ENCODE measurements at places on chromosomes 4 and X. TPM values are rescaled to one million over a fixed set of nuclear protein-coding genes. Genes with fewer than 3 reads are reported as not detected.

- no peak for DNase-seq
These were observed 106.0 kb upstream of the PLAC1 start for GRCh38 chrX:134764202-134764785.

DNA sequence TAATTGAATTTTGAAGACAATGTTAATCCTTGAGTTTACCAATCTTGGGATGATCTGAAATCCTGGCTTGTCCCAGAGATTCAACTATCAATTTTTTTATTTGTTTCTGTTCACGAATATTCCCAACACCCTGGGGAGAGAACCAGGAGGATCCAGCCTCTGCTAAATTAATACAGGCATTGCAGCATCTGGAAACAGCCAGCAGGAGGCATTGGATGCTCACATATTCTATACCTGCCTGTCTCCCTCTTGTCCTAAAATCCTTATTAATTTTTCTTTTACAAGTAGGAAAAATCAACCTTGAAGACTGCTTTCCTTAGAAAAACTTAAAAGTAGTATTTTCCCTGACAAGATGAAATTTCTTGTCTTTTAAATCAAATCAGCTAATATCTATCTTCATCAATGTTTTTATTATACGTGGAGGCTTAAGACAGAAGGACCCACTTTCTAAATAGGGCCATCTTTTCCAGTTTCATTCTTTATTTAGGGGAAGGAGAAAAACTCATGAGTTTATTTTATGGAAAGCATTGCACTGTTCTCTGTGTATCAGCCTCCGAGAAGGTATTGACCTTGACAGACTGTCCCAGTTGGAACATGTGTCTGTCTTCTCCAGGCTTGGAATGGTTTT is 102.4 kb downstream of the CLNK start:
- no peak for DNase-seq

GRCh38 chr4:141467225-141467624 is 169.2 kb upstream of the IL15 start:
- DNase-seq, result no peak

- DNase-seq, result no peak
These were observed 104.4 kb downstream of the CXCL13 start for GRCh38 chr4:77710059-77710458.

- DNase-seq, result no peak
These were observed 196.8 kb upstream of the FAT1 start for GRCh38 chr4:186920483-186920882.

DNA sequence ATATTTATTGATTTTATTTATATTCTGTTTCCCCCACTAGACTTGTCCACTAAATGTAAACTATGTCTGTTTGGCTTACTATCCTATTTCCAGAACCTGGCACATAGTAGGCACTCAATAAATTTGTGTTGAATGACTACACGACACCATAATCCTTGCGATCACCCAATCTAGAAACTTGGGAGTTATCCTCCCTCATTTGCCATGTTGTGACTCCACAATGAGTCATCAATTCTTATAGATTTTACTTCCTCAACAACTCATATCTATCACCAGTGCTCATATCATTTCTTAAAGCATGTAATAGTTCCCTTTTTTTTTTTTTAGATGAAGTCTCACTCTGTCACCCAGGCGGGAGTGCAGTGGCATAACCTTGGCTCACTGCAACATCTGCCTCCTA is 39.9 kb upstream of the VAMP7 start:
- no peak for DNase-seq

DNA sequence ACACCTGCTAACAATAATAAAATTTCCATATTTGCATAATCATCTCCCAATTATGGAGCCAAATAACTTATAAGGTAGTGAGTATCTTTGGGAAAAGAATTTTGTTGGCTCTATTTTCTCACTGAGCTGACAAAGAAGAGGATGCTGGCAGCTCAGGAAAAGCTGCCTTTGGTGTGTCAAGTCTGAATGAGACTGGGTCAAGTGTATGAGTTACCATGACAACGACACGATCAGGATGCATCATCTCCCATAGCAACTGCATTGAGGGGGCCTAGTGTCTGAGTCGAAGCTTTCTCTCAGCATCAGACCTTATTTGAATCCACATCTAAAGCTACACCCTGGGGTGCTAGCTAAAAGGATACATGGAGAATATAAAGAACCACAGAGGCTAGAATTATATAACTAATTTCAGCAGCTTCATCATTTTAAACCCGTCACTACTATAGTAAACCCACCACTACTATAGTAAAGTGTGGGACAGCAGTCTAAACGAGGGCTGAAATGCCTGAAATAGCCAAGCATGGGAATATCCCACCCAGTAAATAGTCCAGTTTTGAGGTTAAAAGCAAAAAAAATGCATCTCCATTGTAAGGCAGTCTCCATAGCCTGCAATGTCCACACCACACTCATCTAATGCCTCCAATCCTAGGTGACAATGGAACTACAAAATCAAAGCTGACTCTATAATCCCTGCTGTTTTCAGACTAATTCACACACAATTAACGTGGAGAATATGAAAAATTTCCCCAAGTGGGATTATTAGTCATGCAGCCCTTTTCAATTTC is 16.0 kb downstream of the GSPT2 start:
- no peak for DNase-seq

DNA sequence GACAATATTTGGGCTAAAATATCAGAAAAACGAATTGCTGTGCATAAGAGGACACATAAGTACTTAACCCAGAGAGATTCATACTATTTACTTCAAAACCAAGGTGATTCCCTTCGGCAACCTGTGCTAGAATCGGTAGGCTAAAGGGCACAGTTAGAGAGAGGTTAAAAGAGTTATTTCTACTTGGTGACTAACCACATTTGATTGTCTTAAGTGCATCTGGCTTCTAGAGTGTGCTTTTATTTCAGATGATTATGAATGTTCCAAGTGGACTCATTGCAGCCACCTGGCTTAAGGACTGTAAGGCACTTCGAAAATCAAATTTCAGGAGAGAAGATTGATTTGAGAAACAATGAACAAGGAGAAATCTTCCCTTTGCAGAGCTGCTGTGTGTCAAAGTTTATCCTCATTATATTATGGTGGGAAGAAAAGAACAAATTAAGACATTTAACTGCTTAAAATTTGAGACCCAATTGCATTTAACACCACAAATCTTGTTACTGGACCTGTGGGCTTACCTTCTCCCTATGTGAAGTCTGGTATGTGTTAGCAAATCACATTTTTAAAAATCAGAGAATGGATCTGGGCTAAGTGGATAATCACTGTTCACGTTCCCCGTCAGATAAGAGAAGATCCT is 34.0 kb downstream of the PHOX2B start:
- DNase-seq, result no peak

GRCh38 chrX:29488919-29489318 is 726.4 kb upstream of the MAGEB2 start:
- DNase-seq, result no peak

DNA sequence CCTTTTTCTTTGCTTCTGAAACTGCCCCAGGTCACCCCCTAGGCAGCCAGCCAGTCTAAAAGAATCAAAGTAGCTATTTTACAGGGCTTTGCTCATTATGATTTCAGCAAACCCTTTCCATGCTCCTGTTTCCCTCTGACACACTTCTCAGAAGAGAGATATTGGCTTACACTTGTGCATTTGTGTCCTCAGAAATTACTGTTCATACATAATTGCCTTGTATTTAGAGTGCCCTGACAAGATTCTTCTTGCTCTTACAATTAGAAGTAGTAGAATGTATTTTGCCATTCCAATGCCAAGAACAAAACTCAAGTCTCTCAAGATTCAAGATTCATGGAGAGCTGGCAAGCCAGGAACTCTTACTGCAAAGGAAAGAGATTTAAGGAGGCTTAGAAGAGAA is 531.0 kb upstream of the ZFP42 start:
- DNase-seq, result no peak

- no peak for DNase-seq
These were observed 57.9 kb downstream of the CFAP299 start for GRCh38 chr4:80393246-80393969.

The SMIM31 gene
- total RNA-seq, result not detected

The SAP30 gene
- 21.1 TPM for total RNA-seq

The RNF128 gene
- total RNA-seq, result 0.99 TPM

The IBSP gene
- not detected for total RNA-seq

The APLN gene
- total RNA-seq, result 2.6 TPM

The HMGN5 gene
- 22.5 TPM for total RNA-seq

The ADGRL3 gene
- 9.7 TPM for total RNA-seq

The BMP15 gene
- not detected for total RNA-seq

The BST1 gene
- 1.9 TPM for total RNA-seq

The LCORL gene
- total RNA-seq, result 22.3 TPM

The MAGEB10 gene
- not detected for total RNA-seq
